Activated CD4-positive, alpha-beta T cell treated with anti-CD3 and anti-CD28 coated beads, Interleukin-10, Interleukin-2, amounts not matched to agents 100 ng/mL and 50 ng/mL, durations not matched to agents 16 hours and 8 hours (primary cell): ENCODE measurements at places on chromosomes 16 and 17.

GRCh38 chr16:19179546-19180490 lies 11.8 kb downstream of the SYT17 start:
- peak; percentile 67 for DNase-seq

DNA sequence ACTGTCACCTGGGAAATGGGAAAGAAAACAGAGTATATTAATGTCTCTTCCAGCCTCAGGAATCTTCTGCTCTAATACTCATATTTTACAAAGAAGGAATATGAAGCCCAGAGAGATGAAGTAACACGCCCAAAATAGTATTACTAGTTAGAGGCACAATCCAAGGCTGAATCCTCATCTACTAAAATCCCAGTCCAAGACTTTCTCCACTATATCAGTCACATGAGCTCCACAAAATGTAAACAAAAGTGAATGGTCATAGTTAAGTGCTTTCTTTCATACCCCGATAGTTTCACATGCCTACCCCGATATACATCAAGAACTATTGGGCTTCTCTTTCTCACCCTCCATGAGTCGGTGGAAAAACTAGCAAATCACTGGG lies 965 bp downstream of the INTS2 start:
- no peak for DNase-seq

GRCh38 chr17:66787914-66788313 lies 47.0 kb upstream of the CACNG5 start:
- DNase-seq: no peak

DNA sequence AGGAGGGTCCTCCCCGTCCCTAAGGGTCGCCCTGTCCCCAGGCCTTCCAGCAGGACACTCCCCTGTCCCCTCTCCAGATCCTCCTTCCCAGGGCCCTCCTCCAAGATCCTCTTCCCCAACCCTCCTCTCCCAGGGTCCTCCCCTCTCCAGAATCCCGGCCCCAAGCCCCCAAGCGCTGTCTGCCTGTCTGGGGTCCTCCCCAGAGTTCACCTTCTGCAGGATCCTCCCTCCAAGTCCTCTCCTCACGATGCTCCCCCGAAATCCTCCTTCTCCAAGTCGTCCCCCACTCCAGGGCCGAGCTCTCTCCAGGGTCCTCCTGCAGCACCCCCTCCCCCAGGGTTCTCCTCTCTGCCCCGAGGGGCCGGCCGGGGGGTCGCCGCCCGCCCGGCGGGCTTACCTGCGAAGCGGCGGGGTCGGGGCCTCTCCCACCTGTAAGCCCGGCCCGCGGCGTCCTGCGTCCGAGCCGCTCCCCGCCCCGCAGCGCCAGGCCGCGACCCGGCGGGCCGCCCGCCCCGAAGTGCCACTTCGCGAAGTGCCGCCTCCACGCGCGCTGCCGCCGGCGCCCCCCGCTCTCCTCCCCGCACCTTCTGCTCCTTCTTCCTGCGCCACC lies 678 bp upstream of the BAIAP2 start:
- DNase-seq: no peak

DNA sequence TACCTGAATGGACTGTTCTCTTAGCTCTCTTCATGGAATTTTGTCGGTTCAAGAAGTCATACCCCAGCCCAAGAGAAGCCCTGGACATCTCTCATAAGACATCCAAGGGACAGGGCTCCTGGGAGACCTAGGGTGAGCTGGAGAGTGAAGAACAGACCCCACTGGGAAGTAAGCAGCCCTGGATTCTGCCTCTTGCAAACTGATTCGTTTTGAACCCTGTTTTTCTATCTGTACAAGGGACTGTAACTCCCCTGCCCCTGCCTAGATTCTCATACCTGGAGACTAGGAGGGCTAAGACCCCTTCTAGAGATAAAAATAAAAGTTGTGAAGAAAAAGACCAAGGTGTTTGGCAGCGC lies 449 bp downstream of the CCL3L1 start:
- no peak for DNase-seq

- peak; percentile 70 for DNase-seq
Observed at GRCh38 chr16:85717393-85718152, 28.8 kb upstream of the GINS2 start.

- no peak for DNase-seq
Observed at GRCh38 chr16:27322858-27323780, 9.3 kb downstream of the IL4R start.

GRCh38 chr17:40129498-40129897 lies 7.7 kb downstream of the MSL1 start:
- no peak for DNase-seq
